Cerebellar nuclear complex (tissue), 1 donor: ENCODE measurements at places on chromosomes 16 and 17.

DNA sequence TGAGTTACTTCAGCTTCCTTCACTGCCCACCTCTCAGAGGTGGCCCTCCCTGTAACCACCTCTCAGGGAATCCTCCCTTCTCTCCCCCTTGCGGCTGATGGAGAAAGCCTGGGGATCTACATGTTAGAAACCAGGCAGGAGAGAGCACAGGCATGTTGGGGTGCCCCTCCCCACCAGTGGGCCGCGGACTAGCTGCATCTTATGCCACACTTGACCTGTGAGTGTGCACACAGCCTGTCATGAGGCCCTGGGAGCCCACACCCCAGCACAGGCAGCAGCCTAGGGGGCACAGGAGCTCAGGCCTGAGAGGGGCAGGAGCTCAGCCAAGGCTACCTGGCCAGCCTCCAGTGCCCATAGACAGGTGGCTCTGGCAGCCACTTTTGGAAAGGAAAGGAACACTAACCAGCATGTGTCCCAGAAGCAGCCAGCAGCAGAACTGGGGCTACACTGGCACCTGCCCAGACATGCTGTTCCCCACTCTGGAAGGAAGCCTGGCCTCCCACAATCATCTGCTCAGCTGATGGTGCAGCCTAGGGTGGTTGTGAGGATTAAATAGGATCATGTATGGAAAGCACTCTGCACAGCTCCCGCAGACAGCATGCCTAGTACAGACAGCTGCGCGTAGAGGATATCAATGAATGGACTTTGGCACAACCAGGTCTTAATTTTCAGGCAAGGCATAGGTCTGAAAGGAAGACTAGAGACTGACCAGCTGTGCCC is 60.5 kb downstream of the TMEM132E start:
- peak; percentile 89 for DNase-seq

DNA sequence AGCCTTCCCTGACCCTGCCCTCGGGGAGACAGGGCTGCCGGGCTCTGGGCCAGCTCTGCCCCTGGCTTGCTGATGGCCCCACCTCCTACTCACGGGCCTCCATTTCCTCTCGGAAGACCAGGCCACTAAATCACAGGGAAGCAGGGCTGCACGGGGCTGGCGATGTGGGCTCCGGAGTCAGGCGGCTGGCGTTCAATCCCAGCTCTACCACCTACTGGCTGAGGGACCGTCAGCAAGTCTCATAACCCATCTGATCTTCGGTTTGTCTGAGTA is 113.4 kb downstream of the AMFR start:
- DNase-seq: no peak

- DNase-seq: no peak
Observed at GRCh38 chr17:40068584-40068916, 5.8 kb downstream of the THRA start.

GRCh38 chr16:64541621-64542020 is 580.2 kb downstream of the CDH11 start:
- no peak for DNase-seq

DNA sequence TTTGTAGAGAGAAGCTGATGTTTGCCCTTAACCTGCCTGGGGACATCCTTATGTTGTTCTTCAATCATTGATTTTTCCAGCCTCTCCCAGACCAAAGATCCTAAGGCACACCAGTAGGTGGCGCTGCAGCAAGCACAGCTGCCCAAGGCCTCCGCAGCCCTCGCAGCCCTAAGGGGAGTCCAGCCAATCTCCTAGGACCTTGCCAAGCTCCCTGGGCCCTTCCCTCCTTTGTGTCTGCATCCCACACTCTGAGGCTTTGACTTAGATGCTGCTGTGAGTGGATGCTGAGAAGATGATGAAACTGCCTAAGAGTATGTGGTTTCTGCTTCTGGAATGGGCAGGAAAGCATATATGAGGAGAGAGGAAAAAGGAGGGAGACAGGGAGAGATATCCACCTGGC is 47.1 kb downstream of the SPACA3 start:
- no peak for DNase-seq

GRCh38 chr16:2786826-2787151 is 571 bp downstream of the PRSS33 start:
- no peak for DNase-seq

GRCh38 chr17:32575852-32576251 is 89.1 kb downstream of the CDK5R1 start:
- DNase-seq: no peak

DNA sequence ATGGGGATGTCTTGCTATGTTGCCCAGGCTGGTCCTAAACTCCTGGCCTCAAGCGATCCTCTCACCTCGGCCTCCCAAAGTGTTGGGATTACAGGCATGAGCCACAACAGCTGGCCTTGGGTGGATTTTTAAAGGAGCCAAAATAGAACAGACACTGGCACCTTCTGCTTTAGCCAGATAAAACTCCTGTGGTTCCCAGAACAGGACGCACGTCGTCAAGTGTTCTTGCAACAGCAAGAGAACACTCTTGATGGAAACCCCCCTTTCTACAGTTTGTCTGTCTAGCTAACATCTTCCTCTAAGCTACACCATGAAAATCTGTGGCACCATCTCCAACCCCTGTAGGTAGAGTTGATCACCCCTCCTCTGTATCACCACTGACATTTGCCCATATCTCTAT is 122.6 kb downstream of the NPIPB5 start:
- no peak for DNase-seq

- DNase-seq: no peak
Observed at GRCh38 chr17:73201215-73202069, 8.6 kb downstream of the COG1 start.

DNA sequence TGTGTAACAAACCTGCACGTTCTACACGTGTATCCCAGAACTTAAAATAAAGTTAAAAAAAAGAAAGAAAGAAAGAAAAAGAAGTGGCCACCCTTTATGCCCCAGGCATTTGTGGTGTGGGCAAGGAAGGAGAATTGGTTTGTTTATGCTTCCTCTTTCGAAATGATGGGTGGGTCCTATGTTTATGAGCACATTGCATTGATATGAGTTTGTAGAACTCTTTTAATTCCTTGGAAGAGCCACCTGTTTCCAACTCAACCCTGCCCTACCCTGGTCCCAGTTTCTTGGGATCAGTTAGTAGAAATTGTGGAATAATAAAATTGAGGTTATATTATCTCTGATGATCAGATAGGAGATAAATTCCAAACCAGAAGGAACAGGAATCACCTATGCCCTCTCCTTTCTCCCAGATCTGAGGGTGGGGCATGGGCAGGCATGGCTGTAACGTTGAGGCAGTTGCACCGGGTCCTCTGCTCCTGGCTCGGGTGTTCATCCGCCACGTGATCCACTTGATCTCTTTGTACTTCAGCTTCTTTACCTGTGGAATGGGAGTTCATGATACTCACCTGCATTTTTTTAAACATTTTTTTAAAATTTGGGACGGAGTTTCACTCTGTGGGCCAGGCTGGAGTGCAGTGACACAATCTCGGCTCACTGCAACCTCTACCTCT is 15.9 kb downstream of the CHAD start:
- no peak for DNase-seq

- no peak for DNase-seq
Observed at GRCh38 chr17:19876529-19877161, 8.9 kb upstream of the ULK2 start.

GRCh38 chr16:65634833-65635232 is 513.0 kb upstream of the CDH11 start:
- DNase-seq: no peak
